ENCODE measurements at places on chromosomes 12 and 14.
A peak's percentile ranks its signal among the peaks of the same experiment; 100 is the strongest.

- no peak for DNase-seq
Observed at GRCh38 chr14:48140804-48141203, 465.4 kb upstream of the MDGA2 start.

DNA sequence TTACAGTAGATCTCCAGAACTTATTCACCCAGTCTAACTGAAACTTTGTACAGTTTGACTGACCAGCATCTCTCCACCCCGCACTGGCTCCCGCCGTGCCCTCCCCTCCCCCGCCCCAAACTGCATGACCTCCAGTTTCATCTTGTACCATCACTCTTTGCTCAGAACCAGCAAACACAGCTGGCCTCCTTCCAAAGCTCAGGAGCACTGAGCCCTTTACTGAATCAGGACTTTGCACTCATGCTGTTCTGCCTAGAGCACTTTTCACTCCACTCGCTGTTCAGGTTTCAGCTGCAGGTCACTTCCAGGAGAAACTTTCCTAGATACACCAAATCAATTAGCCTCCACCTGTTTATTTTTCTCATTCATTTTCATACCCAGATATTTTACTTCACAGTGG lies 455.3 kb upstream of the PDE3A start:
- no peak for DNase-seq

DNA sequence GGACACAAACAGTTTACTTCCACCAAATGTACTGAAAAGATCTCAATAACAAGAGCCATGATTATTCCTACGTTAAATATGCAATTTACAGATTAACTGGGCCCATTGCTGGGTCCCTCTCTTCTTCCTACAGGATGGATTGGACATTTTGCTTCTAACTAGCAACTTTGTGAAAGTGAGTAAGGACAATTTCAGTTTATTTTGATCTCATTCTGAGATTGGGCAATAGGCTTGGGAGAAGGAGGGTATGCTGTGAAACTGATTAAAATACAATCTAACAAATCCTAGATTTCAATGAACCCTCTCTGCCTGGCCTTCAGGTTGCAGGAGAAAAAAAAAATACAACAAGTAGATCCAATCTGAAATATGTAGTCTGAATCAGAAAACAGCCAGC lies 121.5 kb downstream of the PRKD1 start:
- no peak for DNase-seq

DNA sequence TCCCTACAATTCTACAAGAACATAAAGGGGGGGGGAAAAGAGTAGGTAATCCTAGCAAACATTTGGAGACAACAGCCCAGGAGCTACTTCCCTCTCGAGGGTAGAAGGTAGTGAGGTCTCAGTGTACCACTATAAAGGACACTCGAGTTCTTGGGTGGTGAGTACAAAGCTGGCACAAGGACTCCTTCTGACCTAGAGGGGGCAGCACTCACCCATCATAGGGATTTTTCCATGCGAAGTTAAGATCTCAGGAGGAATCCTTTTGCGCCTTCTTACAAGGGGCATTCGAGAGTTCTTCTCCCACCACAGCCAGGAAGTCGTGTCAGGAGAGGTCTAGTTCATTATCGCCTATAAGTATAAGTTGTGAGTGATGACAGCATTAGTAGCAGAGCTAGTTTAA lies 200.2 kb upstream of the RBM19 start:
- DNase-seq = peak; percentile 53

DNA sequence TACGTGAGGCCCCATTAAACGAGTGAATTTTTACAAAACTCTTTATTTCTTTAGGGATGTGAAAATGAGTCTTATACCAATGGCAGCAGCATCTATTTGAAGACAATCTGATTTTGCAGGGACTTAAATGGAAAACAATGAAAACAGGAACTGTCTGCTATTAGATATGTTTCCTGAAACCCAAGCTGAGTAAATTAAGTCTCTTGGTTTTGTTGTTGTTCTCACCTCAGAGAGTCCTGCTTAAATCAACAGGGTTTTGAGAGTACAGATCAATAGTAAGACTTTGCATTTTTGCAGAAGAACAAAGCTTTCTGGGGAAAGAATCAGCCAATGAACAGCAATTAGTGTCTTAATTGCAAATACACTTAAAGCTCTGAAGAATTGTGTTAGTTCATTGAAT lies 39.1 kb upstream of the LGR5 start:
- no peak for DNase-seq

GRCh38 chr12:18752280-18752920 lies 14.5 kb downstream of the CAPZA3 start:
- no peak for DNase-seq

GRCh38 chr12:11812586-11813437 lies 163.3 kb downstream of the ETV6 start:
- peak; percentile 66 for DNase-seq
